Uterus (tissue), 4 donors: ENCODE measurements at places on chromosomes 7 and 10.

DNA sequence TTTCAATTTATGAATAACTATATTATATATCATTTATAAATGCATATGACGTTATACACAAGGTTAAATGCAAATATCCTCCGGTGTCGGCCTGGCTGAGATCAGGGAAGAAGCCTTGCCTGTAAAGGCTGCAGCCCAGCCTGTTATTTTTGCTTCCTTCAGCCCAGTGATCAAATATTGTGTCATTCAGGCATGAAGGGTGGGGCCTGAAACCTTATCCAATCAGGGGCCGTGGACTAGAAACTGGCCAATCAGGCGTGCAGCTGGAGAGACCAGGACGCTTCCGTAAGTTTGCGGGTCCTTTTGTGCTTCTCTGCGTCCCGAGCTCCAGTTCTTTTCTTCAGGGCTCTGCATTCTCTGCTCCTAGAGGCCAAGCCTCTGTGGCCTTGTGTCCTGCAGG lies at the start of gene ZNF722:
TSS of gene ZNF722 (plus strand) at position 301 of the 400 bp plus-strand sequence. CDS start 113 bp downstream, outside the sequence.
- DNase-seq, result no peak

GRCh38 chr10:132805599-132805998 lies 19.7 kb upstream of the NKX6-2 start:
- no peak for DNase-seq

- DNase-seq, result no peak
These were observed 539 bp upstream of the FAM241B start for GRCh38 chr10:69629519-69629896.

- DNase-seq, result peak; percentile 76
These were observed 434 bp downstream of the STAMBPL1 start for GRCh38 chr10:88880282-88881076.

GRCh38 chr10:103451091-103451813 lies 918 bp downstream of the CALHM2 start:
- peak; percentile 78 for DNase-seq

GRCh38 chr7:82126576-82126975 lies 317.0 kb downstream of the CACNA2D1 start:
- DNase-seq, result no peak

DNA sequence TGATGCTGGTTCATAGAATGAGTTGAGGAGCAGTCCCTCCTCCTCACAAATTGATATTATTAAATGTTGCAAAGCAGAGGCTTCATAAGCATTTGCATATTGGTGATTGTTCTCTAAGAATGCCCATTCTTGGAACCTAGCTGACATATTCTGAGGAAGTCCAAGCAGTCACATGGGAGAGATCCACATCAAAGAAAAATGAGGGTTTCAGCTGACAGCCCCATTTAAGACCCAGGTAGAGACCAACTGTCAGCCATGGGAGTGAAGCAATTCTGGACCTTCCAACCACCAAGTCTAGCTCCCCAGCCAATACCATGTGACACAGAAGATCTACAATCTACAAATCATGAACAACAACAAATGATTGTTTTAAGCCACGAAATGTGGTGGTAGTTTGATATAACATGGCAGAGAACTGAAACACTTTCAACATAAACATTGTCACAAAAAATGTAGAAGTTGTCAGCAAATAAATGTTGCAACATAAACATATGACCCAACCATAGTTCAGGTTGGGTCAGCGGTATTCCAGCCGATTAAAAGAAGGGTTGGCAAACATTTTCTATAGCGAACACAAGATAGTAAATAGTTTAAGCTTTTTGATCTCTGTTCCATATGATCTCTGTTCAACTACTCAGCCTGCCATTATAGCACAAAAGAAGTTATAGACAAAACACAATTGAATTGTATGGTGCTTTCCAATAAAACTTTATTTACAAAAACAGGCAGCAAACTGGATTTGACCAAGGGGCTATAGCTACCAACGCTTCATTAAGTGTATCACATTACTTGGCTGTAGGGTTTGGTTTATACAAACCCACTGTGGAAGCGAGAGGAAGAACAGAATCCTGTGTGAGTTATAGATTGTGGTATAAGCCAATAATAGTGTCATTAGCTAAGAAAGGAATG lies 41.4 kb upstream of the MPP7 start:
- DNase-seq, result no peak

- DNase-seq, result no peak
These were observed 80.8 kb upstream of the PLXNA4 start for GRCh38 chr7:132656846-132657776.

DNA sequence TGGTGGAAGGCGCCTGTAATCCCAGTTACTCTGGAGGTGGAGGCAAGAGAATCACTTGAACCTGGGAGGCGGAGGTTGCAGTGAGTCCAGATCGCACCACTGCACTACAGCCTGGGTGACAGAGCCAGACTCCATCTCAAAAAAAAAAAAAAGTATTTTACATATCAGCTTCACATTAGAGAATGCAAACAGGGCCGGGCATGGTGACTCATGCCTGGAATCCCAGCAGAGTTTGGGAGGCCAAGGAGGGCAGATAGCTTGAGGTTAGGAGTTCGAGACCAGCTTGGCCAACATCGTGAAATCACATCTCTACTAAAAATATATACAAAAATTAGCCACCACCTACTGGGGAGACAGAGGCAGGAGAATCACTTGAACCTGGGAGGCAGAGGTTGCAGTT lies 31.6 kb downstream of the USP54 start:
- no peak for DNase-seq

DNA sequence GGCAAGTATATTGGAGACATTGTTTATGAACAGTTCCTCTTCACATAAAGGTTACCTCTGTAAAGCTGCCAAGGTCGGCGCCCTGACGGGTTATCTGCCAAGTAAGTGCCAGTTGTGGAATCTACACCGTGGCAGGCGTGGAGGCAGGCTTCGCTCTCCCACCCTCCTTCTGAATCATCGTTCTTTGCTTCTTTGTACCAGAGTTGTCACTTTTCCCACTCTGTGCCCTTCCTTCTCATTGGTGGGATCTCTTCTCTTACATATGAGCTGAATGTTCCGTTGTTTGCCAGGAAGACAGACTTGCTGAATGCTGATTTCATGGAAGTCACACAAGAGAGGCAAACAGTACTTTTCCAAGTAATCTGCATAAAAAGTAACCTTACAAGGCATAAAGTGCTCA lies 40.6 kb upstream of the PTPRZ1 start:
- no peak for DNase-seq

DNA sequence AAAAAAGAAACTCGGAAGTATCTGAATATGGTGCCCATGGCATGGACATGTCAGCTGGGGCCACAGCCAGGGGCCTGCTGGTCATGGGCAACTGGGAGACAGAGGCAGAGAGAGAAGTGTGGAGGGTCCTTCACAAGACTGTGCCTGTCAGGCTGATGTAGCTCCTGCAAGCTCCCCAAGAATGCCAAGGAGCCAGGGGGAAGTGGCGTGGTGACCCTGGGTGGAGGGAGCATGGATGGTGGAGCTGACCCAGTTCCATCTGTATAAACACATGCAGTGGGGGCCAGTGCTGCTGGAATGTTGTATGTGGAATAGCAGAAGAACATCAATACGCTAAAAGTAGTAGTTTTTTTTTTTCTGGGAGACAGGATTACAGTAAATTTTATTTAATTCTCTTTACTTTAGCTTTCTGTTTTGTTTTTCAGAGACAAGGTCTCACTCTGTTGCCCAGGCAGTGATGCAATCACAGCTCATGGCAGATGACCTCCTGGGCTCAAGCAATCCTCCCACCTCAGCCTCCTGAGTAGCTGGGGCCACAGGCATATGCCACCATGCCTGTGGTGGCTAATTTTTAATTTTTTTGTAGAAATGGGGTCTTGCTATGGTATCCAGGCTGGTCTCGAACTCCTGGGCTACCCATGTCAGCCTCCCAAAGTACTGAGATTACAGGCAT lies 10.5 kb upstream of the ZMIZ2 start:
- no peak for DNase-seq

DNA sequence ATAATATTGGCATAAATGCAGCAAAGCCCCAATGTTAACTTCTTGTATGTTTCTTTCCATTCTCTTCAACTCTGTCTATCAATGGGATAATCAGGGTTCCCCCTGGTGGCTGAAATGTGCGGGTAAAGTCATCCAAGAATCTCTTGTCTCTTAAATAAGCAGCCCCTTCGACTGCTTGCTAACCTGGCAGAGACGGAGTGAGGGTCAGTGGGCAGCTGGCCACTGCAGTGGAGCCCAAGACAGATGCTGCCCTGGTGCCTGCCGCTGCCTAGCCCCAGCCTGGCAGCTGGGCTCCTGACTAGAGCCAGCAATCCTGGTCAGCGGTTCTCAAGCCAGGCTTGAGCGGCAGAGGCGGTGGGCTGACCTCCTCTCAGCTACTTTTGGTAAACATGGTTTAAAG lies 248.9 kb downstream of the COBL start:
- DNase-seq, result peak; percentile 41

DNA sequence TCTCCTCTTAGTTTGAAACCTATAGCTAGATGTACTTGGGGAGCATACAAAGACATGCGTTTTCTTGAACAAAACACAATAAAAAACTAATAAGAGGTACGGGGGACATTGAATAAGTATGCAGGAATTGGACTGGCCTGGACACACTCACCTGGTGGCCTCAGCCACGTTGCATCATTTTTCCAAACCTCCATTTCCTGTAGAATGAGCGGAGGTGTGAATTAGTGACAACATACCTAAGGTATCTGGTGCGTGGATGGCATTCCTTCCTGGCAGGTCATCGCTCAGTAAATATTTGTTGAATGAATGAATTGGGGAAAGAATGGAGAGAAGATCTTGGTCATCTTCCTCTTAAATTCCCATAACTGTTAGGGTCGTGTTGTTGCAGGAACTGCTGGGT lies 103.2 kb upstream of the CTBP2 start:
- DNase-seq, result no peak

GRCh38 chr10:2700626-2701305 lies 366.6 kb upstream of the PFKP start:
- no peak for DNase-seq

- no peak for DNase-seq
These were observed 48.0 kb downstream of the MALSU1 start for GRCh38 chr7:23347033-23347681.

- no peak for DNase-seq
These were observed 1129.6 kb downstream of the SORCS3 start for GRCh38 chr10:105770524-105771212.

- no peak for DNase-seq
These were observed 117.1 kb downstream of the SND1 start for GRCh38 chr7:127769137-127769536.

GRCh38 chr7:144782883-144783282 lies 53.0 kb downstream of the TPK1 start:
- no peak for DNase-seq

DNA sequence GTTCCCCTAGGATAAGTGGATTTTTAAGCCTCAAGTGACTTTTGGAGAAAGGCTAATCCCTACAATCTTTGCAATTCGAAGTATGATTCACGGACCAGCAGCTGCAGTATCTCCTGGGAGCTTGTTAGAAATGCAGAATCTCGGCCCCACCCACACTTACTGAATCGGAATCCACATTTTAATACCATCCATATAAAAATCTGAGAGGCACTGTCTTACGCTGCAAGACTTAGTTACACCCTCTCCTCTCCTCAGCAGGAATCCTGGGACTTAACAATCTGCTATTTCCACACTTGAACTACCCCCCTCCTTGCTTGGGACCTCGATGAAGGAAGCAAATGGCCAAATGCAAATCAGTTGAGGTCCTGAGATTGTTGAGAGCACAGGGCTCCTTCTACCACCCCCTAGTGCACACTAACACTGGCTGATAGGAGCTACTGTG lies 21.0 kb downstream of the ITPRIP start:
- DNase-seq, result peak; percentile 54

DNA sequence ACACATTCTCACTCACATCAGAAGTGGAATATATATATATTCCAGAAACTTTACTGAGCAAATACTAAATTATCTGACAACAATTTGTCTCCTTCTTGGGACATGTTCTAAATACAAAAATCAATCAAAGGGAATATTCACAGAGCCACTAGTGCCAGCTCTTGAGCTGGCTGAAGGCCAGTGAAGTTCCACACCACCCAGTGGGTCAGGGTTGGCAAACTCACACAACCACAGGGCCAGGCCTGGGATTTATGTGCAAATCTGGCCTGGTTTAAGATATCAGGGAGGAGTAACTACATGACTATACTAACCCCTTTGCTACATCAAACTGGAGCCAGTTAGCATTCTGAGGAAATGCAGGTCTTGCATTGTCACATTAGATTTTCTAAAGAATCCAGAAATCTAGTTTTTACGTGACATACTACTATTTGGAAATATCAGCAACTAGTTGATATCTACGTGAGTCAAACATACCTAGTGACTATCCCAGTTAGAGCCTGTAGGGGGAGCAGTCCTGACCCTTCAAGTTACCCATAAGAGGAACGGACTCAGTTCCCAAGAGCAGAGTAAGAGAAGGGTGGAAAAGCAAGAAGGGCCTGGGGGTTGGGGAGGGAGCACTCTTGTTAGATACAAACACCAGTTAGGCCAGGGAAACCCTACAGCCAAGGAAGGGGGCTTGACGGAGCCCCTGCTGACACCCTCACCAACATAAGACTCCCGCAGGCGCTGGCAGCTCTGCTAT lies 600.4 kb downstream of the KCNMA1 start:
- no peak for DNase-seq

DNA sequence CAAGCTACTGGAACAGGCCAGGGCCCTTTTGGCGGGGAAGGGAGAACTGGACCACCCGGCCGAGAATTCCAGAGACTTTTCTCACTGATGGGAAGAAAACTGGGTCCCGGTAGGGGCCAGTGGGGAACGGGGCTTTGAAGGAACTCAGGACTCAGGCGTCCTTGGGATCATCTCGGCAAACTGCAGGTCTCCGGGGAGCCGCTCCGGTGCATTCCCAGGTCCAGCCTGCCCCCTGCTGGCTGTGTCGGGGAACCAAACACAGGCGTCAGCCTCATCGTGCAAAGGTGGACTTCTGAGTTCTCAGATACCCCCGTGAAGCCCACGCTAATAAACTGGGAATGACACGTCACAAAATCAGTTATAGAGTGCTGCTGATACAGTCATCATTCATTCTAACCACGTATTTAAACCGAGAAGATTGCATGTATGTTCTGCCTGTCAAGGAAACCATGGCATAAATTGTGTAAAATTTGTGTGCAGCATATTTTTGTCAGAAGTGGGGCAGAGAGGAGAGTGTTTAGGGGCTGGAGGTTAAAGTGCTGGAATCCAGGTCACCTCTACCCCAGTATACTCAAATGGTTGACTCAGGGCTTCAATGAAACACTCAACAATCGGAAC lies 76.1 kb upstream of the CPXM2 start:
- peak; percentile 75 for DNase-seq

DNA sequence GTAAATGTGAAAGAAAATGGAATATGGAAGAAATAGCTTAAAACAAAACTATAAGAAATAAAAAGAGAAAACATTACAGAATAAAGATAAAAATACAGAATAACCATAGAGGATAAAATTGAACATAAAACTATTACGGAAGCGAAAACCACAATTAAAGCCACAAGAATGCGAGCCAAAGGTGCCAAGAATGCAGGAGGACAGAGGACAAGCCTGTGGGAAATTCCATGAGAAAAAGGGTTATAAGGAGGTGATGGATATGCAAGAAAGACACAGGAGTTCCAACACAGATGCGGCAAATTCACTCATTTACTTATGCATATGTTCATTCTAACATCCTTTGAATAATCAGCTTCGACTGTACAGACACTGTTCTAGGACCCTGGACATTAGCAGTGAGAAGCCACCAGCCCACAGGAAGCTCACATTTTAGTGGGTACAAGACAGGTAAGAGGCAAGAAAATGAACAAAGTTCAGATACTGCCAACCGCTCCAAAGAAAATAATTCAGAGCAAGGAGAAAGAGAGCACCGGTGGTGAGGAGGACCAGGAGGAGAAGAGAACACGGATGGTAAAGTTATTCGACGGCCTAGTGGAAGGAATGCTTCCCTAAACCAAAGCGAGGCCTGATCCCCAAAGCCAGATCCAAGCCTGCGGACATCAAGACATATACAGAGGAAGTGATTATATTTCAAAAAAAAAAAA lies 213.7 kb upstream of the MGMT start:
- no peak for DNase-seq

GRCh38 chr7:410395-410910 lies 109.2 kb downstream of the PDGFA start:
- no peak for DNase-seq
